ENCODE measurements at places on chromosomes 16 and 17. TPM values are rescaled to one million over a fixed set of nuclear protein-coding genes. Genes with fewer than 3 reads are reported as not detected.

DNA sequence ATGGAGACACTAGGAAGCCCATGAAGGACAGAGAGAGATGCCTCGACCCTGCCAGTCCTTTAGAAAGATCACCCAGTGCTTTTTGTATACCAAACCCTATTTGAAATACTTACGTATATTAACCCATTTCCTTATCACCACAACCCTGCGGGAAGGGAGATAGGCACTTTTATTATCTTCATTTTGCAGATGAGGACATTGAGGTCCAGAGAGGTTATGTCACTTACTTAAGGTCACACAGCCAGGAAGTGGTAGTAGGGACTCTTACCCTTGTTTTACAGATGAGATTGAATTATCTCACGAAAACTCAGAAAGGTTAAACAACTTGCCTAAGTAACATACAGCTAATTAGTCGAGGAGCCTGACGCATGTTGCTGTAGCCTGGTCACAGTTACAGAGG, 38.2 kb downstream of the IL4R start:
- DNase-seq: no peak

DNA sequence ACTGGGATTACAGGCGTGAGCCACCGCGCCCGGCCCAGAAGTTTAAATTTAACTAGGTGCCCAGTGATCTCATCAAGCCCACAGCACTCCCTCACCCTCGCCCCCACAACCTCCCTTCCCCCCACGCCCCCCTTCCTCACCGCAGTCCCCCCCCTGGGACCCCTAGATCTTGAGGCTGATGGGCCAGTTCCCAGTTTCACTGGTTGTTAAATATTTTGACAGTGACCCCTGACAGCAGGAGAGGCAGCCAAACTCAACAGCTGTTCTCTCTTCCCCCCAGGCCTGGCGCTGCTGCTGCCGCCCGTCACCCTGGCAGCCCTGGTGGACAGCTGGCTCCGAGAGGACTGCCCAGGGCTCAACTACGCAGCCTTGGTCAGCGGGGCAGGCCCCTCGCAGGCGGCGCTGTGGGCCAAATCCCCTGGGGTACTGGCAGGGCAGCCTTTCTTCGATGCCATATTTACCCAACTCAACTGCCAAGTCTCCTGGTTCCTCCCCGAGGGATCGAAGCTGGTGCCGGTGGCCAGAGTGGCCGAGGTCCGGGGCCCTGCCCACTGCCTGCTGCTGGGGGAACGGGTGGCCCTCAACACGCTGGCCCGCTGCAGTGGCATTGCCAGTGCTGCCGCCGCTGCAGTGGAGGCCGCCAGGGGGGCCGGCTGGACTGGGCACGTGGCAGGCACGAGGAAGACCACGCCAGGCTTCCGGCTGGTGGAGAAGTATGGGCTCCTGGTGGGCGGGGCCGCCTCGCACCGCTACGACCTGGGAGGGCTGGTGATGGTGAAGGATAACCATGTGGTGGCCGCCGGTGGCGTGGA, 15.6 kb downstream of the QPRT start:
- no peak for DNase-seq

DNA sequence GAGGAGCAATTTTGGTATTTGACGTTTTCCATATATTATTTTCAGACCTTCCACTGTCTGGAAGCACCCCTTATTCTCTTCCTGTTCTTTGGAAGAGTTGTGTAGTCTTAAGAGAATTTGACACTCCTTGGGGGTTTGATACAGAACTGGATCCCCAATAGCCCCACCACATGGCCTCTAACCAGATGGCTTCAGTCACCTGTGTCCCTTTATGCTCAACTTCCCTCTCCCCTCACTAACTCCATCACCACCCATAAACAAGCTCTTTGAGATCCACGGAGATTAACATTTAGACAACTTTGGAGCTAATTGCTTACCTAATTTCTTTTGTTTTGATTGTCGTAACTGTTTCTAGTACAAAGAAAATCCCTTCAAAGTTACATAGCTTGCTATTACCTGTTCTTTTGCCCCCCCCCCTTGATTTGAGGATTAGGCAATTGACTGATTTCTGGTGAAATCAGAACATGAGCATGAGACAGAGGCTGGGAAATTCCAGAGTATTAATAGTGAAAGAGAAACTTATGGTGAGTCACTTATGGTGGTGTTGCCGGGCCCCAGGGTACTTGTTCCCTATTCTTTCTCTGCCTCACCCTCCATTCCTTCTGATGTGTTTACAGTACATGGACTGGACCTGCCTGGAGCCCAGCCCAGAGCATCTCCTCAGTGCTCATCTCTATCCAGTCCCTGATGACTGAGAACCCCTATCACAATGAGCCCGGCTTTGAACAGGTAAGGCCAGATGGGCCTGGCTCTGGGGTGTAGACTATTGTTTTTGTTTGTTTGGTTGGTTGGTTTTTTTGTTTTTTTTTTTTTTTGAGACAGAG, 7.5 kb downstream of the UBE2Z start:
- DNase-seq: peak; percentile 11

- DNase-seq: peak; percentile 65
Measured at GRCh38 chr16:27330542-27330941, 16.8 kb downstream of the IL4R start.

DNA sequence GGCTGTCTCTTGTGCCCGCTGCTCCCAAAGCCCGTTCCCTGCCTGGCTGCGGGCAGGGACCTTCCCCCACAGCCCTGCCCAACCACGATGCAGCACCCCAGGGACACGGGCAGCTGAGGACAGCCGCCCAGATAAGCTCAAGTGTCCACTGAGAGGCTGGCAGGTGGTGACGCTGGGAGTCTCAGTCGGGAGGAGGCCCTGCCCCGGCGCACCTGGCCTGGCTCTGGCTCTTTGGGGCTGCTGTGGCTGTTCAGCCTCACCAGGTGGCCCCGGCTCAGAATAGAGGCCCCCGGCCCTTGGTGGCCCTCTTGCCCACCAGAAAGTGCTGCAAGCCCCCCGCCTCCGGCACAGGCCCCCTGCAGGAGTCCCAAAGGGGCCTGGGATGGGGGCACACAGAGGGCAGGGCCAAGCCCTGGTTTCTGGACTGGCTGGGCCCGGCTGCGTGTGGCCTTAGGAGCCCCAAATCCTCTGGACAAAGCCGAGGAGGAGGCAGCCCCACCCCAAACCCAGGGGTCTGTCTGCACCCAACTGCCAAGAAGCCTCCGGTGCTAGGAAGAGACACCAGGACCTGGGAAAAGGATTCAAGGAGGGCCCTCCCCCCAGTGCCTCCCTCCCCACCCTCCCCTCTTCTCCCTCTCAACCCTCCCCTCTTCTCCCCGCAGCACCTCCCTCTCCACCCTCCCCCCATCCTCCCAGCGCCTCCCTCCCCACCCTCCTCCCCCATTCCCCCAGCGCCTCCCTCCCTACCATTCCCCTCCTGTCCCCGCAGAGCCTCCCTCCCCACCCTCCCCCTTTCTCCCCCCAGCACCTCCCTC, 5.3 kb downstream of the NTHL1 start:
- no peak for DNase-seq

The LCMT1 gene
- 53.7 TPM for total RNA-seq

The WNT9B gene
- not detected for total RNA-seq

Data from transverse colon (tissue), 4 donors.